ENCODE measurements at places on chromosomes 12 and 14.

GRCh38 chr12:130087222-130087621 lies 75.0 kb upstream of the FZD10 start:
- DNase-seq, result no peak

DNA sequence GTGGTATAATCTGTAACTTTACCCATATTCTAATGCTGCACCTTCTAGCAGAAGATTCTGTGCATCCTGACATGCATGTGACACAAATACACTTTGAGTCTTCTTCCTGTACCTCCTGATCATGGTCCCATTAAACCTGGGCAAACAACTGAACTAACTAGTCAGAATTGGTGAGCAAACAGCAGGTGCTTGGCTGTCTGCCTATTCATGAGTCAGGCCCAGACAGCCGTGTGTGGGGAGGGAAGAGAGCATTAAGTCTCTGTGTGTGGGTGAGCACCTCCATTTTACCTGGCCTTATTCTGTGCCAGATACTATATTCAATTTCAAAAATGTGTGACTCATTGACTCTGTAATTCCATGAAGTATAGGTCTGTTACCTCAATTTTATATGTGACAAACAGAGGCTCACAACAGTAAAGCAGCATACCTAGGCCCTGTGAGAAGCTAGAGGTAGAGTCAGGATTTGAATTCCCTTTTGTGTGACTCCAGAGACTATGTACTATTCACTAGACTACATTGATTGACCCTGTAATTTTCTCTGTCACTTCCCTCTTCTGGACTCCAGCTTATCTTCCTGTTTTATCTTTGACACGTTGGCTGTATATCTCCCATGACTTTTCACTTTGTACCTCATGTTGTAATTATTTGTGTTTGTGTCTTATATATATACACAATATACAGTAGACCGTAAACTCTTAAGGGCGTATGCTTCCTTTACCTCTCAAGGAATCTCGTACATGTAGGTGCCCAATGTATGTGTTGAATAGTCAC lies 32.2 kb downstream of the SUSD6 start:
- DNase-seq, result no peak

- DNase-seq, result peak; percentile 50
Observed at GRCh38 chr12:49540229-49541139, 1.7 kb downstream of the KCNH3 start.

GRCh38 chr14:67694791-67695393 lies 672 bp downstream of the RDH11 start:
- DNase-seq, result peak; percentile 86

DNA sequence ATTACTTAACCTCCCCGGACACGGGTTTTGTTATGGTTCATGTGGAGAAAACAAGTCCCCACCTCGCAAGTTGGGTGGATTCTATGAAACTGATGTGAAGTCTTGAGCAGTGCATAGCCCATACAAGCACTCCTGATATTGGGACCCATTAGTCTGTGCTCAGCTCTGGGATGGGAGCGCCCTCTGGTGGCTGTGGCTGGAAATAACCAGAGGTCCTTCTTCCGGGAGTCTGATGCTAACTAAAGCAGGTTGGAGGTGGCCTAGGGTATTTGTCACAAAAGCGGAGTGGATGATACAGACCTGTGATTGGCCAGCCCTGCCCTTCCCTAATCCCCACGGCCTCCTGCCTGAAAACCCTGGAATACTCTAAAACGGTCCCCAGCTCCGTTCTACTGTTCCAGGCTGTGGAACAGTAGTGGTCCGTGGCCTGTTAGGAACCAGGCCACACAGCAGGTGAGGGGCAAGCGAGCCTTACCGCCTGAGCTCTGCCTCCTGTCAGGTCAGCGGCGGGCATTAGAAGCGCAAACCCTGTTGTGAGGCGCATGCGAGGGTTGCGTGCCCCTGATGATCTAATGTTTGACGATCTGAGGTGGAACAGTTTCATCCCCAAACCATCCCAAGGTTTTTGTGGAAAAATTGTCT lies 6.4 kb downstream of the SLC48A1 start:
- peak; percentile 96 for DNase-seq

DNA sequence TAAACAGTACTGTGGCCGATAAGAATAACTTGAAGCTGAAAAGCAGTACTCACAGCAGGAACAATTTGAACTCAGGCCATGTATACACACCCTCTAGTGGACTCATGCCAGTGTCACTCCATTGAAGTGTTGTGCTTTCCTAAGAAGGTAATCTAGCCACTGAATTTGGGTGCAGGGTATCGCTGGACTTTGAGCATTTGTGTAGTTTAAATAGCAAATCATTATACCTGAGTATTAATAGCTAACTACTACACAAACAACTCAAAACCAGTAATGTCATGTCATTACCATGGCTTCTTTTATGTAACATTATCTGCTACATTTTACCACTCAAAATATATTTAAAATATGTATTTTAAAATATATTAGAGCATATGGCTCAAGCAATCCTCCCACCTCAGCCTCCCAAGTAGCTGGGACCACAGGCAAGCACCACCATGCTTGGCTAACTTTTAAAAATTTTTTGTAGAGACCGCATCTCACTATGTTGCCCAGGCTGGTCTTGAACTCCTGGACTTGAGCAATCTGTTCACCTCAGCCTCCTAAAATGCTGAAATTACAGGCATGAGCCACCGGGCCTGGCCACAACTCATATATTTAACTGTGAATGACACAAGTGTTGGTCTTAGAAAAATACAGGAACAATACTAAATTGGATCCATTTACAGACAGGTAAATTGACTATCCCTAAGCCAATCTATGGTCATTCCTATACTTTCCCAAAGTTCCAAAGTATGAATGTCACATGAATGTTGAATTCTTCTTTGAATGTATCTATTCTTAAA lies 25.6 kb upstream of the ARID4A start:
- peak; percentile 75 for DNase-seq

GRCh38 chr14:33589334-33589733 lies 361.5 kb downstream of the EGLN3 start:
- no peak for DNase-seq

Data from Peyer's patch (tissue), 4 donors.